ENCODE measurements at places on chromosomes 3 and 15.

DNA sequence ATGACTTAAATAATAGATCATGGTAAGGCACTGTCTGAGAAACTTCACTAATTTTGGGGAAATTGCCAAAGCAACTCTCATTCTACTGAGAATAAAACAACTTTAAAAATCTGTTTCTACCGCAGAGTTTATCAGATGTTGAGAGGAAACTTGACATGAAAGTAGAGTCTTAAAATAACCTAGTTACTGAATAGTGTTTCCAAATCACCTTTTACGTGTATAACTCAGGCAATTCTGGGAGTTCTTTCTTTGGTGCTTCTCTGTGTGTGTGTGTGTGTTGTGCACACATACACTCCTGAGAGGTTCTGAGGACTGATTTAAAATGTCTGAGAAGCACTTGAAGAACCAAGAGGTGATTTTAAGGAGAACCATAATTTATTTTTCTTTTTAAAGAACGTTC, 236.6 kb downstream of the SV2B start:
- no peak overlapping the region for H3K27ac ChIP-seq
- H3K4me3 ChIP-seq = no peak overlapping the region
- peaks cover 7% of the 10 kb centered on the region for H3K27me3 ChIP-seq
- H3K4me1 ChIP-seq = no peaks in the 10 kb centered on the region
- no peaks in the 10 kb centered on the region for H3K36me3 ChIP-seq

GRCh38 chr3:127738192-127738840, 65.6 kb downstream of the ABTB1 start:
- peaks cover 1% of the 10 kb centered on the region for H3K36me3 ChIP-seq
- H3K4me1 ChIP-seq = peaks cover 67% of the 10 kb centered on the region
- H3K27ac ChIP-seq = no peak overlapping the region

GRCh38 chr15:67564021-67564967, 21.8 kb downstream of the MAP2K5 start:
- no peak overlapping the region for H3K27ac ChIP-seq
- H3K36me3 ChIP-seq = peaks cover 4% of the 10 kb centered on the region
- H3K27me3 ChIP-seq = no peaks in the 10 kb centered on the region
- H3K4me1 ChIP-seq = peaks cover 2% of the 10 kb centered on the region

DNA sequence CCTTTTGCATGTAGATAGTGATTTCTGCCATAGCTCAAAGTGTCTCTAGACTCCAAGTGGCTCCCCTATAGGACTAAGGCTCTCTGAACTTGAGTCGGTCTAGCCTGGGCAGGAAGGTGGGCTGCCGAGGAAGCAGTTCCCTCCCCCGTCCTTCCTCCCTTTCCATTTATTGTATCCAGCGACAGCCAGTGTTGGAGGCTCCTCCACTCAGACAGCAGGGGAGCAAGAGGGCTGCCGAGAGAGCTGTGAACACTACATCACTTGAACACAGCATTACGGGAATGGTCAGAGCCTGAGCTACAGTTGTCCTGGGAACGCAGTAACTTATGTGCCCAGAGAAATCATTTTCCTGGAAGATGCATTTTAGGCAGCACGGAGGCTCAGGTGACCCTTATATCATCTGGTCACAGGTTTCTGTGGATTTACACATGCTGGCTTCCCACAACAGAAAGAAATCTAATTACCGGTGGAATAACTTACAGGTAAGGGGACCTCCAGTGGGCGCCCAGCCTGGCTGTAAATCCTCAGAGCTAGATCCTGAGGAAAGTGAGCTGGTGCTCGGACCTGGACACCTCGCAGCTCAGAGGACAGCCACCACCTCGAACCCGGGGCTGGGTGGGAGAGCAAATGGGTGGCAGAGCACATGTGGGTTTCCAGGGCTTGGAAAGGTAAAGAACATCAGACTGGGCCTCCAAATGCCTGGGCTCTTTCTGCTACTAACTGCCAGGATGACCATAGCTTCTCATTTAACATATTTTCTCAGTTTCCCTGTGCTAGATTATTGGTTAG, 197.1 kb downstream of the UACA start:
- no peaks in the 10 kb centered on the region for H3K36me3 ChIP-seq
- peaks cover 7% of the 10 kb centered on the region for H3K4me1 ChIP-seq
- no peak overlapping the region for H3K27ac ChIP-seq
- no peak for DNase-seq
- H3K4me3 ChIP-seq = no peak overlapping the region

DNA sequence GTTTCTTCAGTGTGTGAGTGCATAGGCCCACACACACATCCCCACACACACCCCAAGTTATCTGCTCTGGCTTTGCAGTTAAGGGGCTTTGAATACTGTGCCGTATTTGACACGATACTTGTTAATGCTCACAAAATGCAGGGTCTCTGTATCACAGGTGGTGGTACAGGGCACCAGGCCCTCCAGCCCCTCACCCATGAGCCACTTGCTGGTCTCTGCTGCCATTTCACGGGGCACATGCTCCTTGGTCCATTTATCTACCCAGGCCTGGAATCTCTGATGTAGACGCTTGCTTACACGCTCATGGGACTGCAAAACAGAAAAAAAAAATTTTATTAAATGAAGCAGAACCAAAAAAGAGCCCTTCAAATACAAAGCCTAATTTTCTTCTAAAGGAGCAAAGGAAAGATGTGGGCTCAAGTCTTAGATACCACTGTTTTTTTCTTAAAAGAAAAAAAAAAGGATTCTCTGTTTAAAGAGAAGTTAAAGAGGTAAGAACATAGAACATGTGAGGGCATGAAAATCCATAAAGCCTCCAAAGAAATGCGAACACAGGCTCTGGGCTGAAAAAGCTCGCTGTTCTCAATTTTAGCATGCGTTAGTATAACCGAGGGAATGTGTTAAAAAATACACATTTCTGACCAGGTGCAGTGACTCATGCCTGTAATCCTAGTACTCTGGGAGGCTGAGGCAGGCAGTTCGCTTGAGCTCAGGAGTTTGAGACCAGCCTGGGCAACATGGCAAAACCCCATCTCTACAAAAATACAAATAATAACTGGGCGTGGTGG, 3.7 kb upstream of the MAN2C1 start:
- peaks cover 19% of the 10 kb centered on the region for H3K4me1 ChIP-seq
- no peak for DNase-seq
- no peak overlapping the region for H3K27ac ChIP-seq
- no peaks in the 10 kb centered on the region for H3K27me3 ChIP-seq
- H3K4me3 ChIP-seq = no peak overlapping the region
- H3K36me3 ChIP-seq = peaks cover 22% of the 10 kb centered on the region

DNA sequence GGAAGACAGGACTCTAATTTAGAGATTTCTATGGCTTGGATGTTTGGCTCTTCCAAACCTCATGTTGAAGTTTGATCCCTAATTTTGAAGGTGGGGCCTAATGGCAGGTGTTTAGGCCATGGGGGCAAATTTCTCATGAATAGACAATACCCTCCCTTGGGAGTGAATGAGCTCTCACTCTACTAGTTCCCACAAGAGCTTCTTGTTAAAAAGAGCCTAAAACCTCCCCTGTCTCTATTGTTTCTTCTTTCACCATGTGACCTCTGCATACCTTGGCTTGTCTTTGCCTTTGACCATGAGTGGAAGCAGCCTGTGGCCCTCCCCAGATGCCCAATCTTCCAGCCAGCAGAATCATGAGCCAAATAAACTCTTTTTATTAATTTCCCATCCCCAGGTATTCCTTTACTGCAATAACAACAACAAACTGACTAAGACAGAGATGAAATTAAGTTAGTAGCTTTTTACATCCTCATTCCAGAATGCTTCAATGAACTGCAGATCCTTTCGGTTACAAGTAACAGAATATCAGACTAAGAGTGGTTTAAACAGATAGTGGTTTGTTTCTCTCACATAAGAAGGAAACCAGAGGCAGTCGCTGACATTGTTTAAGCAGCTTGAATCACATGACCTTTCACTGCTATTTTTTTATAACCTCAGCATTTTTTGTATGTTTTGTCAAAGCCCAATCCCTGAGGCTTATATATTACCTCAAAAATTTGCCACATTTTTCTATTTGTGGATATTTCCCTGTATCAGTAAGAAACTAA, 1013.3 kb upstream of the SEMA6D start:
- H3K4me3 ChIP-seq = no peak overlapping the region
- no peaks in the 10 kb centered on the region for H3K4me1 ChIP-seq
- no peaks in the 10 kb centered on the region for H3K36me3 ChIP-seq
- no peaks in the 10 kb centered on the region for H3K27me3 ChIP-seq

- H3K27ac ChIP-seq = no peak overlapping the region
- peaks cover 15% of the 10 kb centered on the region for H3K27me3 ChIP-seq
- H3K4me1 ChIP-seq = no peaks in the 10 kb centered on the region
- no peaks in the 10 kb centered on the region for H3K36me3 ChIP-seq
- no peak for DNase-seq
- H3K4me3 ChIP-seq = no peak overlapping the region
Observed at GRCh38 chr3:62502315-62503300, 129.3 kb upstream of the FEZF2 start.

GRCh38 chr15:95770196-95770595, 560.3 kb upstream of the NR2F2 start:
- no peak for DNase-seq
- H3K36me3 ChIP-seq = no peaks in the 10 kb centered on the region
- no peak overlapping the region for H3K4me3 ChIP-seq
- H3K27ac ChIP-seq = no peak overlapping the region

- peaks cover 32% of the 10 kb centered on the region for H3K4me1 ChIP-seq
- H3K27me3 ChIP-seq = no peaks in the 10 kb centered on the region
- no peaks in the 10 kb centered on the region for H3K36me3 ChIP-seq
- no peak overlapping the region for H3K27ac ChIP-seq
- H3K4me3 ChIP-seq = no peak overlapping the region
- DNase-seq = no peak
Observed at GRCh38 chr3:140501770-140502364, 176.0 kb upstream of the TRIM42 start.

GRCh38 chr3:192514081-192514753, 213.1 kb downstream of the FGF12 start:
- peaks cover 16% of the 10 kb centered on the region for H3K4me1 ChIP-seq
- peak; percentile 51 for DNase-seq
- peak overlapping the region; percentile 68 for H3K4me3 ChIP-seq
- no peaks in the 10 kb centered on the region for H3K36me3 ChIP-seq
- peaks cover 48% of the 10 kb centered on the region for H3K27me3 ChIP-seq

- peak within 1 kb of the TSS; percentile 98 for H3K27ac ChIP-seq
- peaks cover 1% of the 10 kb centered on the region for H3K36me3 ChIP-seq
- peak within 1 kb of the TSS; percentile 82 for H3K4me3 ChIP-seq
- H3K4me1 ChIP-seq = peaks cover 13% of the 10 kb centered on the region
Observed at GRCh38 chr15:50424066-50424890, at the start of gene USP8. USP8 (plus strand) TSS chr15:50424405; CDS start chr15:50439074, 14,669 bp downstream.

- no peaks in the 10 kb centered on the region for H3K27me3 ChIP-seq
- peaks cover 18% of the 10 kb centered on the region for H3K36me3 ChIP-seq
- DNase-seq = no peak
- peaks cover 75% of the 10 kb centered on the region for H3K4me1 ChIP-seq
- H3K27ac ChIP-seq = peak overlapping the region; percentile 80
- H3K4me3 ChIP-seq = no peak overlapping the region
Observed at GRCh38 chr3:111870620-111871019, 11.6 kb downstream of the PHLDB2 start.

DNA sequence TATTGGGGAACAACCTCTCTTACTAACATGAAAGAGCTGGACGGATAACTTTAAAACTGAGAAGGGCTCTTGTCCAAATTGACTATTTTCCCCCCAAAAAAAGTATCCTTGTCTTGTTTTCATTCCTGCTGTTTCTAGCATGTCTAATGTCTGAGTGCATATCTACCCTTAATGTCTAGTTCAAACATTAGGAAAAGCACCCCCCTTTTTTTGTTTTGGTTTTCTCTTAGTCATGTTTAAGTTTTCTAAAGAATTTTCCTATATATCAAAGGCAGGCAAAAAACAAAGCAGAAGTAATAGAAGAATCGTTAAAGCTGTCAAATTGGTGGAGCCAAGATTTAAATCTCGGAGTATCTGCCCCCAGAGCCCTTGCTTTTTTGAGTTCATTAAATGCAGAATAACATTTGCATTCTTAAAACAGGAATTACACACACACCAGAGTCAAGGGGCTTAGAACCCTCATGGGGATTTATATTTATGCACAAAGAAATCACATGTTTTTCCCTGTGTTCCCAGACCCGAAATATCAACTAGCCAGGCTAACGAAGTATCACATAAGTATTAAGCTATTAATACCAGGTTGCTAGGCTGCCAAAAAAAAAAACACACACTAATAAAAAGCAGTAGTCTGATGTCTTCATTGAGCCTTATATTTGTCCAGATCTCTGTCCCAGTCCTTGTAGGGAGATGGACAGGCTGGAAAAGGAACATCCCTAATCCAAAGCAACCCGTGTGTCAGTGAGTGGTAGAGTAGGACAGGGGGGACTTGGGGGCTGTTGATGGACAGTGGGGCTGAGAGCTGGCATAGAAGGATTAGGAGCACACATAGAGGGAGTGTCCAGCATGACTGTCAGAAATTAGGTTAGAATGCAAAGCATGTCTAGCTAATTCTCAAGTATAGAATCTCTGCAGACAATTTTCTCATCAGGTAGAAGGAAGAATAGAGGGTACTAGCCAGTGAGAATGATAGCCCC, 103.6 kb upstream of the BFSP2 start:
- no peak overlapping the region for H3K4me3 ChIP-seq
- DNase-seq = no peak
- no peaks in the 10 kb centered on the region for H3K27me3 ChIP-seq

DNA sequence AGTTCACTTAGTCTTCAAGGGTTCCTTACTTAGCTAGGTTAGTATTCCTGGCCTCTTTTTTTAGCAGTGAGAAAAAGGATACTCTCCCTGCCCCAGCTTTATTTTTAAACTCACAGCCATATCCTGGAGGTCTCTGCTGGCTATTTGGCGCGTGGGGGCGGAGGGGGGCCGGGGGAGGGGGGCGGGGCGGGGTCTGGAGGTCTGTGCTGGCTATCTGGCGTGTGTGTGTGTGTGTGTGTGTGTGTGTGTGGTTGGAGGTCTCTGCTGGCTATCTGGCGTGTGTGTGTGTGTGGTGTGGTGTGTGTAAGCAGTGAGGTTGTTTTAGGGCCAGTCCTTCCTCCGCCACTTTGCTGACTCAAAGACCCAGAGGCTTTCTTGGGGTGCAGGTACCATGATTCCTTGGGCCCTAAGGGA, 579 bp upstream of the PLAAT1 start:
- peaks cover 17% of the 10 kb centered on the region for H3K4me1 ChIP-seq
- peak overlapping the region; percentile 11 for H3K27ac ChIP-seq
- no peaks in the 10 kb centered on the region for H3K36me3 ChIP-seq
- peak overlapping the region; percentile 74 for H3K4me3 ChIP-seq

DNA sequence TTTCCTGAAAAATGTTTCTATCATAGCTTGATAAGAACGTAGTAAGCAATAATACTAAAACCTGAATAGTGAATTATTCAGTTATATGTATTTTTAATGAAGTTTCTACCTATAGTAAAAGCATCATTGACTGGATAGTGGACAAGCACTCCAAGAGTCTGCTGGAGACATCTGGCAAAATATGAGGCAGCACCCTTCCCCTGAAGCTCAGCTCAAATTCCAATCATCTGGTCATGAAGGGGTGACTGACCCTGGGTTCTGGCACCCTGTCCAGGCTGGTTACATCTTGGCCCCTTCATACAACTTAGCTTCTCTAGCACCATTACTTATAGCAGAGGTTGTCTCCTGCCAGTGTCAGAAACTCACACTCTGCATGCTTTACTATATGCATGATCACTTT, 455.4 kb downstream of the RAP2B start:
- DNase-seq = no peak
- no peak overlapping the region for H3K4me3 ChIP-seq
- H3K27me3 ChIP-seq = peaks cover 5% of the 10 kb centered on the region
- no peaks in the 10 kb centered on the region for H3K36me3 ChIP-seq
- peaks cover 11% of the 10 kb centered on the region for H3K4me1 ChIP-seq

- H3K4me1 ChIP-seq = peaks cover 13% of the 10 kb centered on the region
- H3K27ac ChIP-seq = peak overlapping the region; percentile 23
- H3K27me3 ChIP-seq = no peaks in the 10 kb centered on the region
- no peak for DNase-seq
- no peak overlapping the region for H3K4me3 ChIP-seq
Observed at GRCh38 chr3:170397685-170398084, 21.0 kb upstream of the CLDN11 start.

Measured in chondrocyte (in vitro differentiated cells).